Astrocyte (in vitro differentiated cells and primary cell): ENCODE measurements at places on chromosomes 1 and 21.

- no peak for DNase-seq
Measured at GRCh38 chr1:193184776-193185175, 1.6 kb downstream of the B3GALT2 start.

GRCh38 chr1:241964550-241965282 is 7.1 kb downstream of the BECN2 start:
- peak; percentile 18 for DNase-seq

DNA sequence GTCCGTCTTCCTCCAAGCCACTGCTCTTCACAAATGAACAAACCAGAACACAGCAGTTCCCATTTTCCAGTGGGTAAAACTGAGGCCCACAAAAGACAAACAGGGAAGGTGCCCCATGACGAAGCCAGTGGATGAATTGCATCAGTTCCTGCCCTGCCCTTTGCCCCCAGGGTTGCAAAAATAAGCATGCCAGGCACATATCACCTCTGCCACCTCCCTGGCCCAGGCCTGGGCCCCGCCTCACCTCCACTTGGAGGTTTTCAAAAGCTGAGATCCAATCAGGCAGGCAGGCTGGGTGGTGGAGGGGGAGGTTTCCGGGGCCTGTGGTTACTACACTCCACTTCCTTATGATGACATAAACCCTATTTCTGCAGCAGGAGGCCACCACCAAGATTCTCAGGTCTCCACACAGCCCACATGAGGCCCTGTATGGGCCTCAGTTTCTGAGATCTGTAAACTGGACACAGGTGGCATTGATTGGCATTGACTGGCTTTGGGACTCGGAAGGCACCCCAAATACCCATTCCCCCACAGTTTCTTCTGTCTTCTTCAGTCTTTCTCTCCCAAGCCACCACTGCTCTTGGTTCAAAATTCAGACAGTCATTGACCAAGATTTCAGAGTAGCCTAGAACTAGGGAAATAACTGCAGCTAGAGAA is 4.1 kb downstream of the KIF21B start:
- no peak for DNase-seq

GRCh38 chr1:183365676-183366075 is 52.5 kb downstream of the NMNAT2 start:
- DNase-seq, result no peak

- peak; percentile 83 for DNase-seq
Measured at GRCh38 chr1:161792740-161793139, 26.6 kb downstream of the ATF6 start.

DNA sequence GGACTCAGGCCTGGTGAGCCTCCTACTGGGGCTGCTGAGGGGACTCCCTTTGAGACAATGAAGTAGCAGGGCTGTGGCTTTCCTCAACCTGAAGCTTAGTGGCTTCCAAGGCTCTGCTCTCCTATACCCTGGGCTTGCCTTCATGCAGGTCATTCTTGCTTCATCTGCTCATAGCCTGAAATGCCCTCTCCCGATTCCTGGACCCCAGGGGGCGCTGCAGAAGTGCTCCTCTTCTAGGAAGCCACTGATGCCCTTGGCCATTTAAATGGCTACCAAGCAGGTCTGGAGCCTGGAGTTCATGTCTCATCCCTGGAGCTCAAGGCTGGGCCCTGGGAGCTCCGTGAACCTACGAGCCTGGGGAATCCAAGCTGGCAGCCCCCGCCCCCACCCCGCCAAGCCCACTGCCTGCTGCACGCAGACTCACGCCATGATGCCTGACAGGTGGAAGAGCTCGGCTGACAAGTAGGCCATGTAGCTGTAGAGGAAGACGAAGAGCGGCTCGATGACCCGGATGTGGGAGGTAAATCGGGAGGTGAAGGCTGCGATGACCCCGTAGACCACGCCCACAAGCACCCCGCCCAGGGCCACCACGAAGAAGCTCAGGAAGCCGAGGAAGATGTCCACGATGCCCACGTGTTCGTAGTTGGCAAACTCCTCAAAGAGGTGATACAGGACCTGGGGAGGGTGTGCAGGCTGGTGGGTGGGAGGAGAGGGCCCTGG is 45.7 kb downstream of the SLC9A1 start:
- no peak for DNase-seq

DNA sequence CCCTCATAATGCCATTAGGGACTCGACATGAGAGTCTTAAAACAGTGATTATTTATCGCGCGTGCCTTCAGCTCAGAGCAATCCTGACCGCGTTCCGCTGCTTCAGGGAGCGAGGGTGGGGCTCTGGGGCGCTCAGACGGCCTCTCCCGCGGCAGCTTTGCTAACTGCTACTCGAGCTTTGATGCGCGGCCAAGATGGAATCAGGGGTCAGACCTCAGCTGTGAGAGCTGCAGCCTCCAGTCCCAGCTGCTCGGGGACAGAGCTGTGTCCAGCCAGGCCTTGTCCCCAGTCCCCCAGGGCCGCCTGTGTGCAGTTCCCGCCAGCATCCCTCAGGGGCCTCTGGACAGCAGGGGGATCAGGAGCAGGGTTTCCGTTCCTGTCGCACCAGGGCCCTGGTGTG is 104.6 kb upstream of the TTC34 start:
- DNase-seq, result no peak

- peak; percentile 18 for DNase-seq
Measured at GRCh38 chr21:32794644-32795079, 23.1 kb upstream of the PAXBP1 start.

- DNase-seq, result no peak
Measured at GRCh38 chr1:208106218-208106617, 138.0 kb downstream of the PLXNA2 start.

GRCh38 chr1:115545096-115545720 is 96.6 kb upstream of the VANGL1 start:
- no peak for DNase-seq

GRCh38 chr1:184576822-184577221 is 177.8 kb downstream of the EDEM3 start:
- DNase-seq, result no peak

GRCh38 chr1:41278076-41278475 is 36.0 kb upstream of the SCMH1 start:
- no peak for DNase-seq

GRCh38 chr1:31891280-31891679 is 46.9 kb downstream of the PTP4A2 start:
- no peak for DNase-seq

DNA sequence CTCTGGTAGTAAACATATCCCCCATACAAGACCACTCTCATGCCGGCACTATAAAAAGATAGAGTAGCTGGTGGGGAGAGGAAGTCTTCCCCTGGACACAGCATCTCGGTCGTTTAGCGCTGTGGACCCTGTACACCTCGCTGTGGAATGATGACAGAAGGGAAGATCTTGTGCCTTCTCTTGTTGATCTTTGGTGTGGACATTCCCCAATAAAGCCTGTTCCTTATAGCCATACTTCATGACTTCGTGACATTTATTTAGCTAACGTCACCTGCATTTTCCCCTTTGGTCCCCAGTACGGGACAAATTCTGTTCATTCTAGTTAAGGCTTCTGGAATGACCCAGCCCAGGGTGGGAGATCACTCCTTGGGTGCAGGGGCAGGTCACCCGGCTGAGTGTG is 24.9 kb upstream of the MAP10 start:
- DNase-seq, result no peak

DNA sequence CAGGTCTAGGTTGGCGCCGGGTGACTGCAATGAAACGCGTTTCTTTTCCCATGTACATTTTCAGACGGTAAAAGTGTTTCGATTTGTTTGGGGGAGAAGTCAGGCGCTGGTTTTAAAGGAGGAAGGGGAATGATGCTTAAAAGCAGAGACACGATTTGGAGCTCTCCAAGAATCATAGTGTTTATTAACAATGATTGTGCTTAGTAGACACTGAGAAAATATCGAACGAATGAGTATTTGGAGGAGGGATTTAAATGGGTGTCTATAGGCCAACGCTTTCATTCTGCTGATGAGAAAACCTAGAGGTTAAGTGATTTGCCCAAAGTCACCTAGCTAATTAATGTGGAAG is 36.9 kb upstream of the JAK1 start:
- no peak for DNase-seq

DNA sequence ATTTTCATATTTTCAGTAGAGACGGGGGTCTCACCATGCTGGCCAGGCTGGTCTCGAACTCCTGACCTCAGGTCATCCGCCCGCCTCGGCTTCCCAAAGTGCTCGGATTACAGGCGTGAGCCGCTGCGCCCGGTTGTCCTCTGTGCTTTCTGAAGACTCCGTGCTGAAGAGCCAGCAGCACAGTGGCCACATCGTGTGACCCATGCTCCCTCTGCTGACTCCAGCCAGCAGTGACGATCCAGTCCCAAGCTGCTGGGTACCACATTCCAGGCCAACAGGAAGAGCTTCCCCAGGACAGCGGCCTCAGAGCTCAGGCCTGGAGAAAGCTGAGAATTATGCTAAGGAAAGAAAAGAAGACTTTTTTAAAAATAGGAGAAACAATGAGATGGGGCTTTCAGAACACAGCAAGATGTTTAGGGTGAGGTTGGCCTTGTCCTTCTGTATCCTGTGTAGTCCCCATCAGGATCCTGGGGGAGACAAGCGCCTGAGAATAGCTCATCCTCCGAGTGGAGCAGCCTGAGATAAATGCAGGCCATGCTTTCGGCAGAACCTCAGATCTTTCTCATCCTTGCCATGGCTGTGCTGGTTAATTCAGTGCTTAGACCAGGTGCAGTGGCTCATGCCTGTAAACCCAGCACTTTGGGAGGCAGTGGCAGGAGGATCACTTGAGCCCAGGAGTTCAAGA is 207.1 kb downstream of the SLC35F3 start:
- peak; percentile 12 for DNase-seq

- peak; percentile 36 for DNase-seq
Measured at GRCh38 chr1:217907504-217907903, 276.4 kb downstream of the SPATA17 start.

DNA sequence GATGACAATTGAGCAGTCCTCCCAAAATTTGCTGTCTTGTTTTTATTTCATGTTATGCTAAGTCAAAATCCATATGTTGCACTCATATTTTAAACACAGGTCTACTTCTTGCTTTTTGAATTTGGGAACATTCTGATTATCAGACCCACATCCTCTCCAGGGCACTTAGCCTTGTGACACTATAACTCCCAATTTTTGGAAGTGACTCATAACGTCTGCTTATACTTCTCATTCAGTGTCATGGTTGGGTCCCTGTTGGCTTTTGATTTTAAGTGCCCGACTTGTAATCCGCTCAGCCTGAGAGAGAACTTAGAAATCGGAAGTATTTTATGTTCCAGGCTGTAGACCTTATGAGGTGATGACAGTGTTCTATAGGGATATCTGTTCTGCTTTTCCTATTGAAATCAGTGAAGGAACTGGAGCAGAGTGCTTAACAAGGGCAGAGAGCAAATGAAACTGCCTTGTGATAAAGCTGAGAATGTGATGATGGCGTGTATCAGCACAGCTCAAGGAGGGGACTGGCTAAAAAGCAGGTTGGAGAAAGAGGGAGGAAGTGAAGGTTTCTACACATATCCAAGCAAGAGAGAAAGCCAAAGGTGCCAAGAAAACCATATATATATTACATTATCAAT is 136.0 kb downstream of the HLX start:
- DNase-seq, result no peak

DNA sequence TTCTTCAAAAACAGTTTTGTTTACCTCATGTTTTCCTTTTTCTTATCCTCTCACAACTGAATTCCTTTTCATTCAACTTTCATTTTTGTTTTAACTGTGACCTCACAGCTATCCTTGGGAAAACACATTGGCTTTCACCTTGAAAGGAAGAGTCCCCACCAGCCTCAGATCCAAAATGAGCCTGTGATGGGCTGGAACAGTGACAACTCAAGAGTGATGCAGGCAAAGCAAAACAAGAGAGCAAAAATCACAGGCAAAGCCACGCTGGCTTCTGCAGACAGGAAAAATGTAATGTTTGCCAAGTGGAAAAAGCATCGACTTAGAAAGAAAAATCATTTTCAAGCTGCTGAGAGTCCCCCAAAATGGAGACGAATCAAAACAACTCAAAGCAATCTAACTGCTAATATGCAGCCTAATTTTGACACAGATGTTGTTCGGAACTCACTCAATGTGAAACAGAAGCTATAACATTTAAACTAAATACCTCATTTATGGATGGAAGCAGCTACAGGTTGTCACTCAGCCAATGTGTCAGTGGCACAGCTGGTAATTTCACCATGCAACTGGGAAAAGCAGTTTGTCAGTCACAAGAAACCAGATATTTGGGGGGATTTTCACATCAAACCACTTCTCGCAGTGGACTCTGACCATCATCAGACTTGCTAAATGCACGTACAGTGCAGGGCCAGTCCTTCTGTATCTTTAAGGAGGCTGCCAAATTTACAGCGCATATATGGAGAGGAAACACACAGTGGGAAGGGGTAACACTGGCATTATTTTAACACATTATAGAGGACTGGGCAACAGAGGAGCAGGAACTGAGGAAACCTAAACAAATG is 50.7 kb downstream of the ALG14 start:
- peak; percentile 57 for DNase-seq

GRCh38 chr1:116308276-116308675 is 64.8 kb upstream of the ATP1A1 start:
- no peak for DNase-seq

- DNase-seq, result no peak
Measured at GRCh38 chr1:202106340-202107254, 16.1 kb upstream of the GPR37L1 start.

DNA sequence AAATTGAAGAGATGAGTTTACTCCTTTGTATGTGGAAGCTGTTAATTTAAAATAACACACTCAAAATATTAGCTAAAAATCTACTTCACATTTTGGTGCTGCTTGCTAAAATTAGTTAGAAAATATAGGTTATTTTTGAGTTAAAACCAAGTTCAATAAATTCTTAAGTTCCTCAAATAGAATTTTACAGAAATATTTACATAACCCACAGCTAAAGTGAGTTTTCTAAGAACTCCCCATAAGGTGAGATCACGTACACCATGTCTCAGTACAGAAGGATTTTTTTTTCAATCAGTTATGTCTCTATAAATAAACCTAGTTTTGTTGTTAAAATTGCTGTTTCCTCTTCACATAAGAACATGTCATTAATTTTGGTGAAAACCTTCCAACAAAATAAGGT is 108.0 kb downstream of the SDCCAG8 start:
- no peak for DNase-seq

DNA sequence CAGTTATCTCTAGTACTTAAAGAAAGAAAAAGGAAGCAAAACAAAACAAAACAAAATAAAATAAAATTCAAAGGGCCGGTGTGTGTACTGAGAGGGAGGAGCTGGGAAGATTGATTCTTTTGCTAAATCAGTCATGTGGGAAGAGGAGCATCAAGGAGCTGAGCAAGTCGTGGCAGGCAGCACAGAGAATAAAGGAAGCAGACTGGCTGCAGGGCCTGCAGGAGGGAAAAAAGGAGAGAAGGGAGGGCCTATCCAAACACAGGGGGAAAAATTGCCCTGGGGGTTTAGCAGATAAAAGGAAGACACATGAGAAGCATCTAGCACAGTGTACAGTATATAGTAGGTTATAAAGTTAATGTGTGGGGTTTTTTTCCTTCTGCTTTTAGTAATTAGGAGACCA is 27.6 kb downstream of the AGO4 start:
- no peak for DNase-seq
